WTC11 (cell line): ENCODE measurements at places on chromosomes 2 and 18. TPM values are rescaled to one million over a fixed set of nuclear protein-coding genes. Genes with fewer than 3 reads are reported as not detected.

GRCh38 chr2:44686561-44686960 lies 254.9 kb upstream of the SIX3 start:
- no peak for DNase-seq

CTAGE1 gene
- total RNA-seq = not detected in 3 replicates

UPP2 gene
- total RNA-seq = not detected in 3 replicates

DNA sequence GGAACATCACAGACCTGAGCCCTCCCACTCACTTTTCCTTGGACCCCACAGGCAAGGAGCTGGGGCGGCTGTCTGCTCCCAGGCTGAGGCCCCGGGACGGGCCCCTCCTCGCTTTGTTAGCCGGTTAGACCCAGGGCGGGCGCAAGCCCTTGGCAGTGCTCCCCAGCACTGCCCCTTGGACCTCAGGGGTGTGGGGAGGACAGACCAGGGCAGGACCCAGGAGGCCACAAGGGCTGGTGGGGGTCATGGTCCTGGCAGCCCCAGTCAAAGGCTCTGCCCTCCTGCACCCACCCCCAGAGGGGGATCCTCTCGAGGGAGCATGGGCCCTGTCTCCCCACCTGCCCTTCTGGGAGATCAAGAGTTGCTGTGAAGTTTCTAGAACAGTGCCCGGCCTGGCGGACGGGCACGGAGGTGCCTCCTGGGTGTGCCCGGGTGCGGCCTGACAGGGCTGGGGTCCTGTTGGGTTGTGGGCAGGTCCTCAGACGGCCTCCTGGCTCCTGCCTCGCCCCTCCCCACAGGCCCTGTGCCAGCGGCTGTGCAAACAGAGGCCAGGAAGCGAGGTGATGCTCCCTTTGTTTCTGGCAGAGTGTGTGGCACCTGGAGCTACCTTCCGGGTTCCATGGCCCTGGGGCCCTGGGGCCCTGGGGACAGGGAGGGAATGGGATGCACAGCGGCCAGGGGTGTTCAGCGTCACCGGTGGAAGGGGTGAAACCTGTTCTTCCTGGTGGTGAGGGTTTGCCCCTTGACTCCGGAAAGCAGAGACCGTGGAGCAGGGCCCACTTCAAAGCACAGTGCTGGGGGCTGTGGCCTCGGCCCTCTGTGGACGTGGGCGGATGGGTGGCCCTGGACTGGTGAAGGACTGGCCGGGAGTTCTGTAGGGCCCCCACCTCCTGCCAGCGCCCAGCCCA lies 2.9 kb upstream of the GAL3ST2 start:
- DNase-seq = no peak
